ENCODE measurements at places on chromosomes 6 and 20.

- DNase-seq, result no peak
Measured at GRCh38 chr6:87289571-87289970, 32.8 kb upstream of the SMIM8 start.

GRCh38 chr6:148457843-148458159 lies 115.2 kb downstream of the SASH1 start:
- no peak for DNase-seq

- DNase-seq, result no peak
Measured at GRCh38 chr20:32967961-32968457, 36.2 kb downstream of the SUN5 start.

GRCh38 chr6:221531-222349 lies 70.5 kb upstream of the DUSP22 start:
- DNase-seq, result no peak

GRCh38 chr20:5780846-5781217 lies 30.6 kb downstream of the SHLD1 start:
- no peak for DNase-seq

DNA sequence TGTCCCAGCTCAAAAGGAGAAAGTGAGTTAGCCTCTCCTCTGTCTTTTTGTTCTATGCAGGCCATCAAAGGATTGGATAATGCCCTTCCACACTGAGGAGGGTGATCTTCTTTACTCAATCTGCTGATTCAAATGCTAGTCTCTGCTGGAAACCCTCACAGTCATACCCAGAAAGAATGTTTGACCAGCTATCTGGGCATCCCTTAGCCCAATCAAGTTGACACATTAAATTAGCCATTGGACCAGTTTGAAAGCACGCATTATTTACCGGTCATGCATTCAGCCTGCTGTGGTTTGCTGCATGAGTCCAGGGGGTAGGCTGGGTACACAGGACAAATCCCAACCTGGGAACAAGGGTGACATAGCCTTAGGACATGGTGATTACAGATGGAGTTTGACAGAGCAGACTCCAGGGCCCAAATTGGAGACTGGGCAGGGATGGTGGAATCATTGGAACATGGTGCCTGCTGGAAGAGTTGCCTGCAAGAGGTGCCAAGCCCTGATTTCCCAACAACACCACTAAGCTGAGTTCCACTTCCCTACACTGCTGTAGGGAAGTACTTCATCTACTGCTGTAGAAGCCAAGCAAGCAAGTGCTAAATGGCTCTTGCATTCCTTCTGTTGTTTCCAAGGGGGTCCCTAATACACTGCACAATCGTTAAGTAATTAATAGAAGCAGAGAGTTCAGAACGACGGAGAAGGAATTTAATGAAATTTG lies 87.7 kb downstream of the RNF182 start:
- no peak for DNase-seq

DNA sequence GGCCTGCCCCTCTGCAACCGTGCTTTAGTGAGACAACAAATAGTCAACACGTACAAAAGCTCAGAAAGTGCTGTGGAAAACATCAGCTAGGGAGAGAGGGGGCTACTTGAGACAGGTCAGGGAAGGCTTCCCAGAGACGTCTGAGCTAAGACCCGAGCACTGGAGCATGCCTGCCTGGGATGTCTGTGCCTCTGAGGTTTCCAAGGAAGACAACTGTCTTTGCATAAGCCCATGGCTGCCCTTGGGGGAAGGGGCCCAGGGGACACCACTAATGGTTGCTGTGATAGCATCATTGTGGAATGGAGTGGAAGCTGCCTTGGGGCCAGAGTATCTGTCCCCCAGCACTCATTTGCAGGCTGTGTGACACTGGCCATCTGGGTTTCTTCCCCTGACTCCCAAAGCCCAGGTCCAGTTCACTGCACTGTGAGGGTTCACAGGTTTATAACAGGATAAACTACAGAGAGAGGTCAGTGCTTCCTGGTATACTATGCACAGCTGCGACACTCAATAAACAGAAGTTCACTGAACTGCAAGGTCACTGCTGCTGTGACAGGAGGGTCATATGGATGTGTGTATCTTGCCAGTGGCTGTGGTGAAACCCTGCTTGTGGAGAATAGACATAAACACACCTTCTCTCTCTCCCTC lies 1.5 kb upstream of the ARFGEF2 start:
- no peak for DNase-seq

DNA sequence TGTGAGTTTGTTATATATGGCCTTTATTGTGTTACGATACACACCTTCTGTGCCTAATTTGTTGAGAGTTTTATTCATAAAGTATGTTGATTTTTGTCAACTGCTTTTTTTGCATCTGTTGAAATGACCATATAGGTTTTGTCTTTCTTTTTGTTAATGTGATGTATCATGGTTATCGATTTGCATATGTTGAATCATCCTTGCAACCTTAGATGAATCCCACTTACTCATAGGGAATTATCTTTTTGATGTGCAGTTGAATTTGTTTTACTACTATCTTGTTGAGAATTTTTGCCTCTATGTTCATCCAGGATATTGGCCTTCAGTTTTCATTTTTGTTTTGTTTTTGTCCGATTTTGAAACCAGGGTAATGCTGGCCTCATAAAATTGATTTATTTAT lies 45.7 kb upstream of the TPD52L1 start:
- DNase-seq, result no peak

DNA sequence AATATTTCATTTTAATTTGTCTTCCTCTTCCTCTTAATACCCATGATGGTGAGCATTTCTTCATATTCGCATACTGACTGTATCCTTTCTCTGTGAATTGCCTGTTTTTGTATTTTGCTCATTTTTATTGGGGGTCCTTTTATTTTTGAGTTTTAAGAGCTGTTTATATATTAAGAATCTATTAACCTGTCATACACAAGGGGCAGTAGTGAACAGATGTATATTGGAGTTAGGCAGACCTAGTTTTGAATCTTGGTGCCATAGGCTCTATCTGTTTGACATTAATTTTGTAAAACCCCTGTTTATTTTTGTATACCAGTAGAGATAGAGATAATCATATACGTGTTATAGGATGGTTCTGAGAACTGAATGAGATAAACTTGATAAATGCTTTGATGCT lies 3.1 kb upstream of the WFDC5 start:
- no peak for DNase-seq
